ENCODE measurements at places on chromosomes 6 and 20.

DNA sequence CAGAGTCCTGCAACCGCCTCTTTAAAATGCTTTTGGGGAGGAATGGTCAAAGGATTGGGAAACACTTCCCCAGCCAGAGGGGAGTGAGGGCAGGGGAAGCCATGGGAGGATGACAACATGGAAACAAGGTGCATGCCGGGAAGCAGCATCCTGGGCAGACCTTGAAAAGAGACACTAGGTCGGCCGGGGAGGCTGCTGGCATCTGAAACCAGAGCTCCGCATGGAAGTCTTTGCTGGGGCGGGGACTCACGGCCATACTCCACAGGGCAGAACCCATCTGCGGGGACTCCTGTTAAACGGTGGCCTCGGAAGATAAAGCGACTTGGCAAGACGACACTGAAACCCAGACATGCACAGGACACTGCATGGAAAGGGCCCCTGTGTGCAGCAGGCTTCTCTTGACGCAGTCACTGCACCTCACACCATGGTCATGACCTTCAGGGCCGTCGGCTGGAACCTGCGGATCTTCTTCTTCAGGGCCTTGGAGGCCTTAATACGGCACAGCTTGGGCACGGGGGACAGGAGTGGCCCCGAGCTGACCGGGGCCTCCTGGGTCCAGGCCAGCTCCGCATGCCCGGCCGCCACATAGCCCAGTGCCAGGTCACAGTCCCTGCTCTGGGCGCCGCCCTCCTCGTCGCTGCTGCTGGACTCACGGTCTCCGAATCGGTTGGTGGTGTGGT lies 12.4 kb downstream of the DACT2 start:
- DNase-seq = no peak

- DNase-seq = no peak
Measured at GRCh38 chr6:101222007-101222406, 171.5 kb upstream of the GRIK2 start.

GRCh38 chr6:3997177-3997770 lies 81.7 kb downstream of the FAM217A start:
- no peak for DNase-seq

- no peak for DNase-seq
Measured at GRCh38 chr20:20802328-20802727, 89.9 kb upstream of the RALGAPA2 start.

All from RCC 7860 (cell line).